ENCODE measurements at places on chromosomes 4 and X.

DNA sequence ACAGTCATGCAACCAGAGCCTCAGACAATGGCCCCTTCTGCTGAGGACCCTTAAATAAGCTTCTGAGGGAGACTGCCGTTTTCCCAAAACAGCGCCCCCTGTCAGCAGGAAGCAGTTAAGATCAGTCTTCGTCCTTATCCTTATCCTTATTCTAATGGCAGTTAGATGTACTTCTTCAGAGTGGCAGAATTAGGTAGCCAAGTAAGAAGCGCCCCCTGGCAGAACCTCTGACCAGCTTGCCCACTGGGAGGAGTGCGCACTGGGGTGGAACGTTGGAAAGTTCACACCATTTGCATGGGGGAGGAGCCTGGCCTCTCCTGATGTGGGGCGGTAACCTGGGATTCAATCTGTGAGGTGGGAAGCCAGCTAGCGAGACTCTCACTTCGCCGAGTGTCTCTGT lies 133.6 kb upstream of the QRFPR start:
- no peak for DNase-seq

GRCh38 chrX:31934015-31934414 lies 862.2 kb upstream of the FTHL17 start:
- DNase-seq = no peak

DNA sequence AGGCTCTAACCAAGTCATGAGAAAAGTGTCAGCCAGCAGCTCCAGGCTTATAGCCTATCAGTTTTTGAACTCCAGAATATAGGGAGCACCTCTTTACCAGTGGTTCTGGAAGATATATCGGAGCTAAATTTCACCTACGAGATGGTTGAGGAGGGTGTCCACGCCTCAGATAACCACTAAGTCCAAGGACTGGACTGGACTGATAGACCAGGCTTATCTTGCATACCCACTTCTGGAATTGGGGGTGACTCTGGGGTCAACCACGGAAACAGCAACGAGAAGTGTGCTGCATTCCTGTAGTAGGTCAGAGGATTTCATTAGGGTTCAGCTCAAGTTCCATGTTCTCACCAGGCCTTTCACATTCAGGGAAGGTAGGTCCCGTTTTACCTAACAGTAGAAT lies 38.6 kb upstream of the TRPC3 start:
- DNase-seq = no peak

DNA sequence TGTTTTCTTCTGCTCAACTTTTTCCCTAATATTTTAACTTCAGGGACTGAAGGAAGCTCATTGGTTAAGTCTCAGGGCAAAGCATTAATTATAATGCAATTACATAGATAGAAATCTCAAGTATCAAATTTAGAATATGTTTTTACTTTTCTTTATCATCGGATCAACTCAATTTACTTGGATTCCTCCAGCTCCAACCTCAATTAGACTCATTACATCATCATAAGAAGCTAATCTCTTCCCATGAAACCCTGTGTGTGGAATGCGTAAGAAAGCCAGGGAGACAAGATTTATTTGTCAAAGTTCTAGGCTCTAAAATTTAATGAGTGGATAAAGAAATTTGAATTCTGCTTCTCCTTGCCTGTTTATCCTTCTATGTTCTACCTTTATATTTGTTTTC lies 918.4 kb downstream of the ADGRL3 start:
- no peak for DNase-seq

- no peak for DNase-seq
Observed at GRCh38 chr4:53617101-53617680, 25.9 kb upstream of the LNX1 start.

- no peak for DNase-seq
Observed at GRCh38 chr4:171846232-171846631, 33.0 kb downstream of the GALNTL6 start.

DNA sequence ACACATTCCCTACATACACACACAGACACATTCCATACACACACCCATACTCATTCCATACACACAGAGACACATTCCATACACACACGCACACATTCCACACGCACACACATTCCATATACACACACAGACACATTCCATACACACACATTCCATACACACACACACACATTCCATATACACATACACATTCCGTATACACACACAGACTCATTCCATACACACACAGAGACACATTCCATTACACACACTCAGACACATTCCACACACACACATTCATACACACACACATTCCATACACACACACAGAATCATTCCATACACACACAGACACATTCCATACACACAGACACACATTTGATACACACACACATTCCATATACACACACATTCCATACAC lies 15.2 kb downstream of the LINC00632 start:
- no peak for DNase-seq

GRCh38 chr4:165506849-165507248 lies 128.0 kb downstream of the CPE start:
- no peak for DNase-seq

DNA sequence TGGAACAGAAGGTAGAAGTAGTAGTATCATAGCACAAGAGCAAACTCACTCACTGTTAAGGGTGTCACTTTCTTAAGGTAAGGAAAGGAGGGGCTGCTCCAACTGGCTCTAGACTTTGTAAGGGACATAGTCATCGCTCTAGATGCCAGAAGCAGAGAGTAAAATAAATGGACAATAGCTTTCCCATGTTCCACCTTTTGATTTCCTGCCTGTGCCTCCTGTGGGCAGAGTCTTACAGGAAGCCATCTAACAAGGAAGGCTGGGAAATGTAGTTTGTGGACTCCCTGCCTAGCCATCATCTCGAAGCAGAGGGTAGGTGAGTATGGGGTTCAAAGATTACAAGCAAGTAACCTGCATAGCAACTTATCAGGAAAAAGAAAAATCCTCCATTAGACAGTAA lies 1.7 kb upstream of the METTL14 start:
- DNase-seq = no peak

DNA sequence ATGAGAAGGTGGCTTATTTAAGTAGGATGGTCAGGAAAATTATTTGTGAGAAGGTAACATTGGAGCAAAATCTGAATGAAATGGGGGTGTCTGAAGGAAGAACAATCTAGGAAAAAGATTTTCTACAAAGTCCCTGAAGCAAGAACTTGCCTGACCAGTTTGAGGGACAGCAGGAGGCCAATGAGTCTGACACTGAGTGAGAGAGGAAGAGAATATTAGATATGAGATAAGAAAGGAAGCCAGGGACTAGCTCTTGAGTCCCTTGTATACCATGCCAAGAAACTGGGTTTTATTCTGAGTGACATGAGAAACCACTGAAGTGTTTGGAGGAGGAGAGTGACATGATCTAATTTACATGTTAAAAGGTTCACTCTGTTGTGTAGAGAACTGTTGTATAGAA lies 1478.9 kb downstream of the RPA4 start:
- no peak for DNase-seq

DNA sequence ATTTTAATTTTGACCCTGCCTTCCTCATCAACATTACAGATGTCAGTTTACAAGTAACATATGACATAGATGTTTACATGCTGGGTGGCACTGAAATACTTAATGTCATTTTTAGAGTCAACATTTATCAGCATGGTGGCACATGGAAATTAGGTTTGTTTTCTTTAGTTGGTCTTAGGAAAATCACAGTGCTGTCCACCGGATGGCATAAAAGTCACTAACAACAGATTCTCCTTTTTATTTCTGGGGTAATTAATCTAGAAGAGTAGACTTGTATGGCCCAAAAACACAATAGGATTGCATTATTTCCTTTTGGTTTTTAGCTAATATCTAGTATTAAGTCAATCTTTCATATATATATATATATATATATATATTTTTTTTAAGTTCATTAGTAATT lies 88.6 kb upstream of the HHIP start:
- no peak for DNase-seq

DNA sequence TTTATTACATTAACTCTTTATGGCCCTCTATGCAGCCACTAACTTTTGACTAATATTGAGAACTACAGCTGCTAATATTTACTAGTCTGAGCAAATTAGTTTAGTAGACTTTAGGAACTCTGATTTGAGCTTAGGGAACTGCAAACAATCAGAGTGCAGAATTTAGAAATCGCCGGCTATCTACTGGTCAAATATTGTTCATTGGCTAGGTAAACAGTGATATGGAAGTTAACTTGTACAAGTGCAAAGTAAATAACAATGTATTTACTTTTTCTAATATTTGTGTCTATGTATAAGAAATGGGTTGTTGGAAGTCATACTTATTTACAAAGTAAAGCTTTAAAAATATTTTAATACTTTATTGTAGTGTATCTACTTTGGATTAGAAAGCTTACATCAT lies 279.6 kb downstream of the CFAP299 start:
- DNase-seq = no peak

DNA sequence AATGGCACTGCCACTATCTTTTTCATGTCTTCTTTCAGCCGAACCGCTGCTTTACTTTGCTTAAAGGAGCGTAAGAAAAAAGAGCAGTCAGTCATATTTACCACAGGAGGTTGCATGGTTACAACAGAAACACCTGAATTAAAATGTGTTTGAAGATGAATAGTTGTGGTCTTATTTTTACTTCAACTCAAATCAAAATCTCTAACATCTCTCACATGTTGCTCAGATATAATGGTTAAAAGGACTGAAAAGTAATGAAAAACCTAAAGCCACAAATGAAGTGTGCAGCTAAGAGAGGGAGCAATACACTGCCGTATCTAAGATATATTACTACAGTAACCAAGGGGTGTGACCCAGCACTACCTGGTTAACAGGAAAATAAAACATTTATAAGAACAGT lies 27.4 kb downstream of the FAM13A start:
- no peak for DNase-seq

DNA sequence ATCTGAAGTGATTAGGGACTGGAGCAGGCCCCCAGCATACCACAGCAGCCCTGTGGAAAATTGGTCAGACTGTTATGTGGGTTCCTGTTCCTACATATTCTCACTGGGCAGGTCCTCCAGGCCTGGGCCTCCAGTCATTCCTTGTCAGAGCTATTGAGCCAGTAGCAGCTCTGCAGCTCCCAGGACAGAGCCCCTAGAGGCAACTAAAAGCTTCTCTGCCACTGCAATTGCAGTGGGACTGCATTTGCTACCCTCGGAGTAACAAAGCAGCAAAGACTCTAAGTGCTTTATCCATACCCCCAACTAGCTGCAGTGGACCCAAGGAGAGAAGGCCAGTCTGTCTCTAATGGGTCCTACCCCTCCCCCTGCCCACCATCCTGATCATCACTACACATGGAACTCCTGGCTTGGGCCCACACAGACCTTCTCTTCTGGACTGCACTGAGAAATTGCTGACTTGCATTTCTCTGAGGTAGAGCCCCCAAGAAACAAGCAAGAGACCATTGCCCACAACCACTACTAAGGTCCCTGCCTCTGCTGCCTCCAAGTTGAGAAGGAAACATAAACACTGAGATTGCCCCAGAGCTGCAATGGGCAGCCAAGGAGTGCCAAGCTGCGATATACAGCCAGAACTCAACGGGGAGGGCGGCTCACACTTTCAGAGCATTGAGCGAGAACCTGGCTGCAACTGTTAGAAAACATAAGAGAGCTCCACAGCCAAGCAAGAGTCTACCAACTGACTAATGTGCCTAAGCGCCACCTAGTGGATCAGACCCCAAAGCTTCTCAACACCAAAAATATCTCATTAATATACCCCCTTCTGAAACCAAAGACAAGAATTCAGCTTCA lies 738.7 kb upstream of the NDST4 start:
- no peak for DNase-seq

DNA sequence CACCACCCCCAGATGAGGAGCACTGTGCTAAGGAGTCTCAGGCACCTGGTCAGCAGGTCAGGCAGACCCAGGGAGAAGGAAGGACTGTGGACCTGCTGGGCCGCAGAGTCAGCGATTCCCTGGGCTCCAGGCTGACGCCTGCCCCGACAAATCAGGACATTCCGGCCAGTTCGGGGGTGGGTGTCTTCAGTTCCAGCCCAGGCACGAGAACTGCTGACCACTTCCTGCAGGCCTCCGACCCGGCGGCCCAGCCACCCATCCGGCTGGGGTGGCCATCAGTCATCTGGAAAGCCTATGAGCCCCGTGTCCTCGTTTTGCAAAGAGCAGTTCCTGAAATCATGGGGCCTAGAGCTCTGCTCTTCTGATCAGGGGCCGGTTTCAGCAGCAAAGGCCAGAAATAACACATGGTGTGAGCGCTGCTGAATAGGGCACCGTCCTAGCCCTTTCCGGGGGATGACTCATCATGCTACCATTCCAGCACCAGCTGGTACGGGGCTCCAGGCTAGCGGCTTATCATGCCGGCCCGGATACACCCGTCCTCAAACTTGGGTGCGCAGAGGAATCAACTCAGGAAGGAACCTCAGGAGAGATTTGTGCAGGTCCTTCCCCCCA lies 7.8 kb upstream of the SH3TC1 start:
- DNase-seq = no peak

- no peak for DNase-seq
Observed at GRCh38 chr4:153466949-153467896, 1.1 kb downstream of the TMEM131L start.

GRCh38 chr4:86894455-86894854 lies 2.2 kb upstream of the C4orf36 start:
- DNase-seq = no peak

GRCh38 chrX:433771-434170 lies 47.1 kb upstream of the PPP2R3B start:
- DNase-seq = no peak

DNA sequence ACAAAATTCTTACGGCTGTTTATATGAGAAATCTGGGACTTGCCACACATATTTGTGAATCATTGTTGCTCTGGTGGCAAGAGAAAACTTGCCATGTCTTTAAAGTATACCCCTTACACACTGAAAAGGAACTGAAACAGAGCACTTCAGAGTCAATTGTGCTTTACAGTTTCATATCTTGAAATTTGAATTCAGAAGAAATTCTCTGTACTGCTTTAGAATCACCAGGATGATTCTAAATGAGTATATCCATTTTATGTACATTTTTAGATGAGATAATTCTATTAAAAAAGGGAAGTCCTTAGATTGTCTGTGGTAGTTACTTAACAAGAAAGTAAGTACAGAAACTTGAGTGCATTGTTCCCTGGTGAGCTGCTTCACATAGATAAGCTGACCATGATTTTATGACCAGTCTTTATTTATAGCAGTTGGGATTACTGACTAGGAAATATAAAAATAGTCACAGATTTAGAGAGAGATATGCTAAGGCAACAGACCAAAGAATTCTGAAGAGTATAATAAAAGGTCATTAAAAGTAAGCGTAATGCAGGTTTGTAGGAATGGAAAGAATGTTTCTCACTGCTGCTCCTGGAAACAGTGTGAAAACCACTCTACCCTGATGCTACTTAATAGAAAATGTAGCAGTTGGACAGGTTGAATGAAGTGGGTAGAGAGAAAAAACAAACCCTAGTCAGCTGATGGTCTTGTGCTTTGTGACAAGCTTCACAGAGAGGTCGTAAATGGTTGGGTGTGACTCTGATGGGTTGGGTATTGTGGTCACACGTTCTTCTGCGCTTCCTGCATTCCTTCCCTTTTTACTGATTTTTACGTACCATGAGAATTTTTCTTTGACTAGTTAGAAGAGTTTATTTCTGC lies 41.0 kb downstream of the FNIP2 start:
- DNase-seq = no peak

GRCh38 chr4:16072168-16072567 lies 11.7 kb downstream of the PROM1 start:
- DNase-seq = no peak

- no peak for DNase-seq
Observed at GRCh38 chr4:4302416-4302815, 12.4 kb downstream of the ZBTB49 start.
